ENCODE measurements at places on chromosomes 13 and 19.
A peak's percentile ranks its signal among the peaks of the same experiment; 100 is the strongest.

GRCh38 chr13:83877651-83878355 lies 4.5 kb downstream of the SLITRK1 start:
- DNase-seq, result no peak

DNA sequence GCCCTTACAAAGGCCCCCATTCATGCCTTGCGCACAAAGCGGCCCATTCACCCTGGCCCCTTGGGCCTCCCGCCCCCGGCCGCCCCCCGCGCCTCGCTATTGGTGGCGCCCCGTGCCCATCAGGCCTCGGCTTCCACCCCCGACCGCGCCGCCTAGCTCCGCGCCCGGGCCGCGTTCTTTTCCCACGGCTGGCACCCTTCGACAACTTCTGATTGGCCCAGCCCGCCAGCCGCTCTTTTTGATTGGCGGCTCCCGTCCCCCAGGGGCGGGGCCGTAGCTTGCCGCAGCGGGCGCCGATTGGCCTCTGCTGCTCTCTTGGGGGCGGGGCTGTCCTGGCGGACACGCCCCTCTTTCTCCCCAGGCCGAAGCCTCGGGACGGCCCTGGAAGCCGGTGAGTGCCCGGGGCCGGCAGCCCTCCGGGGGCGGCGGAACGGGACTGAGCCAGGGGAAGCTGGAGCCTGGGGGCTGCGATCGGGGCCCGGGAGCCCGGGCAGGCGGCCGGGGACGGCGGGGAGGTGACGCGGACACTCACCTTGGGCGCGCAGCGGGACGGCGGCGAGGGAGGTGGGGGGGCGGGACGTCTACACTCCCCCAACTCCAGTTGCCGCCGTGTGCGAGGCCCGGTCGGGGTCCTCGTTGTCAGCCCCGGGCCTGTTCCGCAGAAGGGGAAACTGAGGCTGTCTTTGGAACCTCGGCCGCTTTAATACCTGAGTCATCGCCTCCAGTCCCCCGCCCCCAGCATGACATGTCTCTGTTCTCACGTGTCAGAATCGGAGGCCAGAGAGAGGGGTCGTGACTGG lies at the start of gene MYH14:
Gene MYH14, plus strand, starts transcription at position 342 of the 800 bp plus-strand sequence. CDS start 6,744 bp downstream, outside the sequence.
- peak; percentile 98 for DNase-seq

DNA sequence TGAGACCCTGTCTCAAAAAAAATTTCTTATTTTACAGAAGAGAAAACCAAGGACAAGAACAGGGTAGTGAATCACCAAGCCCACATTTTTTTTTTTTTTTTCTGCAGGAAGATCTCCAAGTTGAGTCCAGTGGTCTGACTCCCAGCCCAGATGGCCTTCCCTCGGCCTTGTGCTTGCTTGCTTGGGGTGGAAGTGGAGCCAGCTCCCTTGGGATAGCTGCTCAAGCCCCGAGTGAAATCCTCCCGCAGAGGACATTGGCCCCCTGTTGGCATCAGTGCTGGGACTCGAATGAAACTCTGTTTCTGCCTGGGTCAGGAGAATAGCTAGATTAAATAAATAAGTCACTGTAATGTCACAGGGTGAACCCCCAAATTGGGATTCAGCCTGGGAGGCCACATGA lies 9.4 kb upstream of the NUP62 start:
- DNase-seq, result no peak

DNA sequence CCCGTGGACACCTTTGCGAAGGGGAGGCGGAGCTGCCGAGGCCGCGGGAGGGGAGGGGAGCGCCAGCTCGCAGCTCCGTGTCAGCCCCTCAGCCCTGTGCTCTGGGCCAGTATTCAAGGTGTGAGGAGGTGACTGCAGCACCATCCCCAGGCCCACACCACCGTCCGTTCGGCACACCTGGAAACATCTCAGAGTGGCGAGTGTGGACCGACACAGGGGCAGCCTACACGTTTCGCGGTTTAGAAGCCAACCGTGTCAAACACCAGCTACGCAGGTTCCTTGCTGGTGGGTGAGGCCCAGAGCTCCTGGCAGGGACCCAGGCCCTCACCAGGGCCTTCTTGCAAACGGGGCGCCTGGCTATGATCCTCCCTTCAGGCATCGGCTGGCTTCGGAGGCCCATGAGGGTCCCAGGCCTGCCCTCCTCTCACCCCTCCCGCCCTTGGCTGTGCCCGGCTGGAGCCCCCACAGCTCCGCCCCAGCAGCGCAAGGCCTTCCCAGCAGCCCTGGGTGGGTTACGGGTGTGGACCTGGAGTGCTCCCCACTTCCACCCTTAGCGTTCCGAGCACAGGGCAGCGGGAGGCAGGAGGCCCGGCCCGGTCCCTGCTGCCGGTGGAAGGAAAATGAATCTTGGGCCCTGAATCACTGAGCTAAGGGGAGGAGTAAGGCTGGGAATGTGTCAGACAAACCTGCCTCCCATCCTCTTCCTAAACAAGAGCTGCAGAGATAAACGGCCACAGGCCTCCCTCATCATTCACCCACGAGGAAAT lies 1.2 kb downstream of the C13orf46 start:
- no peak for DNase-seq

DNA sequence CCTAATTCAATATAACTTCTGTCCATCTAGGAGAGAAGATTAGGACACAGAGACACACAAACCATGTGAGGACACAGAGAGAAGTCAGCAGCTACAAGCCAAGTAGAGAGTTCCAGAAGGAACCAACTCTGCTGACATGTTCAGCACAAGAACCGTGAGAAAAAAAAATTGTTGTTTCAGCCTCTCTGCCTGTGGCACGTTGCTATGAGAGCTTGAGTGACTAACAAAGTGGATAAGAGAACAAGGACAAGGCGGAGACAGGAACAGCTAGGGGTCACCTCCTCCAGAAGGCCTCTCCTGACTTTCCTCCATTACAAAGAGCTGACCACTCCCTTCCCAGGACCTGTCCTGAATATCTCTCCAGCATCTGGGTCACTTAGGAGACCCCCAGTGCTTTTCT lies 5.6 kb upstream of the SIGLEC12 start:
- no peak for DNase-seq
